Stimulated activated CD4-positive, alpha-beta T cell treated with anti-CD3 and anti-CD28 coated beads, Interleukin-4, amount 100 ng/mL, for 4 hours (primary cell): ENCODE measurements at places on chromosomes 16 and 17.

GRCh38 chr17:38451840-38452529 lies 23.7 kb downstream of the ARHGAP23 start:
- DNase-seq, result no peak

- DNase-seq, result no peak
These were observed 37.6 kb upstream of the LGALS9 start for GRCh38 chr17:27593232-27593856.

- no peak for DNase-seq
These were observed 55.8 kb upstream of the B4GALNT2 start for GRCh38 chr17:49076573-49077384.

GRCh38 chr17:10088444-10088843 lies 110.0 kb downstream of the GAS7 start:
- no peak for DNase-seq

GRCh38 chr16:22225060-22225459 lies 19.0 kb downstream of the EEF2K start:
- DNase-seq, result no peak

GRCh38 chr16:66891797-66892196 lies 11.5 kb downstream of the PDP2 start:
- DNase-seq, result no peak

DNA sequence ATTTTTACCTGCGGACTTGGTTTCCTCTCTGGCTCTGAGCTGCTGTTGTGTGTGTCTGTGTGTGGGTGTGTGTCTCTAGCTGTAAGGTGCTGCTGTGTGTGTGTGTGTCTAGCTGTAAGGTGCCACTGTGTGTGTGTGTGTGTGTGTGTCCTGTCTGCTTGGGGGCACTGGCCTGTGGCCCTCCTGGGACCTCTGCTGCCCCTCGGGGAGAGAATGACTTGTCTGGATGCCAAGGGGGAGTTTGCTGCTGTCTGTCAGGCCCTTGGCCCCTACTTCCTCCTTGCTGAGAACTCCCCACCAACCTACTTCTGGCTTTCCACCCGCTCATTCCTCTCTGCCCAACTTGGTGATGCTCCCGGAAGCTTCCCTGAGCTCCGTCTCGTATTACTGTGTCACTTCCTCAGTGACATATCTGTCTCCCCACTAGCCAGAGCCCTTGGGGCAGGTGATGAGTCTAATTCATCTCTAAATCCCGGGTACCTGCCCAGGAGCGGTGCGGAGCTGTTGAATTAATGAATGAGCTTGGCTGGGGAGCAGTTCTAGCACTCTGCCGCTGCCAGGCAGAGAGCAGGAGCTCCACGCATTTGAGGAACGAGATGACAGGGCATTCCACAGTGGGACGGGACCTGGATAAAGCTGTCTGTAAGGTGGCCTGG lies 3.5 kb upstream of the LASP1NB start:
- DNase-seq, result no peak

DNA sequence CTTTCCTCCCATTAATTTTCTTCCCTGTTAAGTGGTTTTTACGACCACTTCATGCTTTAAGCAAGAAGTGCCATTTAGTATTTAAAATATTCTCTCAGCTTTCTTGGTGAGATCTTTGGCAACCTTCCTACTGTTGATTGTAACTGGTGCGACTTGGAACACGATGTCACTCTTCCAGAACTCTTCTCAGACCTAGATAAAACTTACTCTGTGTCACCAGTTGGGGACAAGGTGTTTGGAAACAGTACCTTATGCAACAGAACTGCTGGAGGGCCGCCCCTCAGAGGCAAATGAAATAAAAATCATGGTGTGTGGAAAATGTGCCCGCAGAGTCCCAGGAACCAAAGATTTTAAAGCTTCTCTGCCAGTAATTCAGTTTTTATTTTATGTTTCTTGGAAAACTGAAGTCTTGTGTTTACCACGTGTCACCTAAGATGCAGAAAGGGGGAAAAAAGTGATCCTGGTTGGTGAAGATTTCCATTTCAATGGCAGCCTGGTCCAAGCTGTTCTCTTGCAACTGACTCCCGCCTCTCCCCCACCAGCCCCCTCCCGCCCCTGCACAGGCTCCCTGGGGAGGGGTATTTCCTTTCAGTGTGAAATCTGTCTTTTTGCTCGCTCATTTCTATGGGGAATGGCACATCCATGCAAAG lies 7.2 kb upstream of the HSD11B2 start:
- DNase-seq, result no peak

GRCh38 chr17:65078441-65079160 lies 22.1 kb upstream of the GNA13 start:
- no peak for DNase-seq

- peak; percentile 68 for DNase-seq
These were observed 23.2 kb upstream of the NTN1 start for GRCh38 chr17:8997994-8998628.
